ENCODE measurements at places on chromosomes 16 and 17.

DNA sequence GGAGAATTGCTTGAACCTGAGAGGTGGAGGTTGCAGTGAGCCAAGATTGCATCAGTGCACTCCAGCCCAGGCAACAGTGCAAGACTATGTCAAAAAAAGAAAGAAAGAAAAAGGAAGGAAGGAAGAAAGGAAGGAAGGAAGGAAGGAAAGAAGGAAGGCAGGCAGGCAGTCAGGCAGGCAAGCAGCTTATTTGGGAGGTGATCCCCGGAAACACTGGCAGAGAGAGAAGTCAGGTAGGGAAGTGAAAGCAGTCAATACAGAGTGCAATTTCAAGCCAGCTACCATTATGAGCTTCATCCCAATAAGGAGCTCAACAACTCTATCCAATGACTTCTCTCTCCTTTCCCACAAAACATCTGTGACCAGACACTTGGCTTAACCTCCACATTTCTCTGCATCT, 83.0 kb upstream of the TBC1D3K start:
- no peak for DNase-seq

GRCh38 chr16:54369861-54370260, 83.3 kb upstream of the IRX3 start:
- no peak for DNase-seq

GRCh38 chr16:10938321-10938720, 3.9 kb downstream of the DEXI start:
- no peak for DNase-seq

DNA sequence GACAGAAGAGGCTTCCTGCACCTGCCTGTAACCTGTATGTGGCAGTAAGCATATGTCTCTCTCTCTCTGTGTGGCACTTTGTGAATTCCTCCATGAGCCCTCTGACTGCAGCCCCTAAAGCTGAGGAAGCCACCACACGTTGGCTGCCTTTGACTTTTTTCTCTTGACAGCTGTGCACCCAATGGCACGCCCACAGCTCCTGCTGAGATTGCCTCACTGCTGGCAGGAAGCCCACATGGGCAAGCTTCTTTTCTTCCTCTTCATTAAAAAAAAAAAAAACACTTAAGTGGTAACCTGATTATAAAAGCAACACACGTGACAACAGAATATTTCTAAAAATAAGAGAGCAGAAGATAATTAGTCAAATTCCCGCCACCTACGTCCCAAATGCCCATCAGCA, 34.0 kb upstream of the PIRT start:
- no peak for DNase-seq

DNA sequence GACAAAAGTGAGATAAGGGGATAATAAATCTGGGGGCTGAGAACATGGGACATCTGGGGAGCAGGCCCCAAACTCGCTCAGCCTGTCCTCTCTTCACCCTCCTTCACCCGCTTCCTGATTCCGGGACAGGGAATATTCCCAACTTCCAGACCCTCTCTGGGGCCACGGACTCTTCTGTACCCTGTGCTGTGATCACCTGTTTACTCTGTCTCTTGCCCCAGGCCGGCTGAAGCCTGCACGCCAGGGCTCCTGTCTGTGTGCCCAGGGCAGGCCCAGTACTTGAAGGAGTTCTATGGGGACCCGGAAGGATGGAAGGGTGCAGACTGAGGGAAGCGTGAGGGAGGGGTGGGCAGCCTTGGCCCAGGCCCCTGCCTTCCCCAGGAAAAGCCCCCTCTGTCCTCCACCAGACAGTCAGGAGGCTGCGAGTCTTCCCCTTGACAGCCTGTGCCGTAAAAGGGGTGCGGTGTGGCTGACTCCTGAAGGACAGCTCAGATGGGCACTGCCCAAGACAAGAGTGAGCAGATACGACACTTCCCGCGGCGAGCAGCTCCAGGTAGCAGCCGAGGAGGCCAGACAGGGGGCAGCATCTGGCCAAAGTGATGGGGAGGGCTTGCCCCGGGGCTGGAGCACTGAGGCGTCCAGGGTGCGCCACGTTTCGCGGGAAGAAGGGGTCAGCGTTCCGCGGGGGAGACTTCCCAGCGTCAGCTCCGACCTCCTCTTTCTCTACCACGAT, 1.0 kb upstream of the CCNF start:
- DNase-seq, result peak; percentile 74

GRCh38 chr16:51057102-51057793, 93.8 kb downstream of the SALL1 start:
- no peak for DNase-seq

DNA sequence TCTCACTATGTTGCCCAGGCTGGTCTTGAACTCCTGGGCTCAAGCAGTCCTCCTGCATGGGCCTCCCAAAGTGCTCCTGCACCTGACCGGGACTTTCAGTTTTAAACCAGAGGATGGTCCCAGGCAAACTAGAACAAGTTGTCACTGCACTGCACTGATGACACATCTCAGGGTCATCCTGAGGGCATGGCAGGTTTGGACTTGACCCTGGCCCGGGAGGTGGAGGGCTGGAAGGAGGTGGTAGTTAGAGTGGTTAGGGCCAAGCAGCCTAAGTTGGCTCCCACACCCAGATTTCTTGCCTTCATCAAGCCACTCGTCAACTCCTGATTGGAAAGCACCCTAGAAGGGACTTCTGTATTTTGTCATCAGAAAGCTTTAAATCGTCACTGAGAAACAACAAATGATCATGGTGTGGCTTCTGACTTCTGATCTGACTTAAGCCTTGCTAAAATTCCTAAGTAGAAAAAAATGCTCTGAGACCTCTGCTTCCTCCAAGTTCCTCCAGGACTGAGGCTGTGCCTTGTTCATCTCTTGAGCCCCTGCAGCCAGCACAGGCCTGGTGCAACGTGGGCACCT, 43.5 kb downstream of the EMP2 start:
- DNase-seq, result no peak

- DNase-seq, result no peak
These were observed 72.6 kb upstream of the CACNG5 start for GRCh38 chr17:66762276-66762675.

GRCh38 chr16:7646821-7647500, 314.3 kb downstream of the RBFOX1 start:
- no peak for DNase-seq

GRCh38 chr16:75575958-75576357, 9.8 kb downstream of the GABARAPL2 start:
- DNase-seq, result no peak

DNA sequence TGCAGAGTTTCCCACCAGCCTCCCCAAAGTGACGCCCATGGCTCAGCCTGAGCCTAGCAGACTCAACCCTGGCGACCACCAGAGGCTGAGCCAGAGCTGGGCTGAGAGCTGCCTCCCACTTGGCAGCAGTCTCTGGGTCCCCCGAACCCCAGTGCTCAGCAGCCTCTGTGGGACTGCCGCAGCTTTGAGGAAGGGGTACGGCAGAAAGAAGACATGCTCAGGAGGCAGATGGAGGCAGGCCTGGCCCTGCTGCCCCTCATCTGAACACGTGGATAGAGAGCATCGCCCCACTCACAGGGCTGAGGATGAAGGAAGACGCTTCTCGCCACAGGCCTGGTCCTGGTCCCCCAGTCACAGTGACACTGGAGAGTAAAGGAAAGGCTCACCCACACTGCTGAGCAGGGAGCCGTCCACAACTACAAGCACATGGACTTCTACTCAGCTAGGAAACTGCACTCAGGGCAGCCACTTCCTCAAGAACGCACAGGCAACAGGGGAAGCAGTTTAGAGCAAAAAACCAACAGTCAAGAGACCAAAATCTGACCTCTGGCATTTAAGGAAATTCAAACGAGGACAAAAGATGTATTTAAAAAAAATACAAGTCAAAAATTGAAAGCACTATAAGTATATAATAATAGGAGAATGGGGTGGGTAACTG, 45.2 kb upstream of the GSG1L start:
- DNase-seq, result no peak

DNA sequence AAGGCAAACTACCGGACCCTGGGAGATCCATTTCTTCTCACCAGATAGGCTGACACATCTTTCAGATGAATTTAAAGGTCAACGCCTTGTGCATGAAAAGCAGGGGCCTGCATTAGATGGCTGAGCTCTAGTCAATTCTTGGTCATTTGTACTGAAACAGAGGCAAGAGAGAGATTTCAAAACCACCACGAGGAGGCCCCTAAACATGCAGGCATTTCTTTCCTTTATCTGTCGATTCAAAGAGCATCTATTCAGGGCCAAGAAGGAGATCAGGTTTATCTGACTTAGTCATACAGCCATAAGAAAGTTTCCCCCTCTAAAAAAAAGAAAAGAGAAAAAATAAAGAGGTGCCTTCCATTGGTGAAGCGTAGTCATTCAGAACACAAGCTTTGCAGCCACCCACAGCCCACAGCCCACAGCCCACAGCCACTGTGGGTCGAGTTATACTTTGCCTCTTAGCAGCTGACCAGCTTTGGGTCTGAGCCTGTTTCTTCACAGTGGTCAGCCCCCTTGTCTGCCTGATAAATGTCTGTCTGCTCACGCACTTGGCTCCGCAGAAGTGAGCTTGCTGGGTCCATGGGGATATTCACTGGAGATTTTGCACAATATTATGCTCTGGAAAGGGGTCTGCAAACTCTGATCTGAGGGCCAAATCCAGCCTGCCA, 207.5 kb downstream of the CDH13 start:
- DNase-seq, result no peak

DNA sequence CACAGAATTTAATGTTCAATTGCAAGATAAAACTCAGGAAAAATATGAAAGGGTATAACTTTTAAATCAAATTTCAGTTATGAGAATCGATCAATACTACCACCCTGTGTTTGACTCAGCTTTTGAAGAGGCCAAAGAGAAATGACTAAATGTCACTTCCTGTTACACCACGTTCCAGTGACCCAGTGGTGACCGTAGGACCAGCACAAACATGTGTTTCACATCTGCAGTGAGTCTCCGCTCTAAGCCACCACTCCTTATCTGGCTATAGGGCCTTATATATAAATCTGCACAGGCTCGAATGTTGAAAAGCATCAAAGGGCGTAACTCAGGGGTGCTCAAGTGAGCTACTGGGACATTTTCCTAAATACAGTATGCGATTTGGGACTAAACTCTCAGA, 36.1 kb downstream of the CYB5D2 start:
- DNase-seq, result no peak

DNA sequence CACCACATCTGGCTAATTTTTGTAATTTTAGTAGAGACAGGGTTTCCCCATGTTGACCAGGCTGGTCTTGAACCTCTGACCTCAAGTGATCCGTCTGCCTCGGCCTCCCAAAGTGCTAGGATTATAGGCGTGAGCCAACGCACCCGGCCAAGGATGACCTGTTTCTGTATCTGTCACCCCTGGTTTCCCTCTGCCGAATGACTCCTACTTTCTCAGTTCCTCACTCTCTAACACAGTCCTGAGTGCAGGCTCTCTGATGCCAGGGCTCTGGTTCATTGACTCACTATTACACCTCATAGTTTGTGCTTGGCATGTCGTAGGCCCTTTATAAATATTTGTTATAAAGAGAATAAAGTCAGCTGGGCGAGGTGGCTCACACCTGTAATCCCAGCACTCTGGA, 10.7 kb upstream of the PRPF8 start:
- DNase-seq, result no peak

- no peak for DNase-seq
These were observed 179.8 kb downstream of the KATNIP start for GRCh38 chr16:27729516-27730304.

- DNase-seq, result no peak
These were observed 21.5 kb upstream of the SRSF1 start for GRCh38 chr17:58028578-58028977.

- DNase-seq, result no peak
These were observed 5.9 kb downstream of the RSAD1 start for GRCh38 chr17:50484386-50485155.

GRCh38 chr16:13171313-13171712, 269.9 kb downstream of the SHISA9 start:
- no peak for DNase-seq

- DNase-seq, result peak; percentile 19
These were observed 1.7 kb downstream of the BEAN1 start for GRCh38 chr16:66428682-66429251.

DNA sequence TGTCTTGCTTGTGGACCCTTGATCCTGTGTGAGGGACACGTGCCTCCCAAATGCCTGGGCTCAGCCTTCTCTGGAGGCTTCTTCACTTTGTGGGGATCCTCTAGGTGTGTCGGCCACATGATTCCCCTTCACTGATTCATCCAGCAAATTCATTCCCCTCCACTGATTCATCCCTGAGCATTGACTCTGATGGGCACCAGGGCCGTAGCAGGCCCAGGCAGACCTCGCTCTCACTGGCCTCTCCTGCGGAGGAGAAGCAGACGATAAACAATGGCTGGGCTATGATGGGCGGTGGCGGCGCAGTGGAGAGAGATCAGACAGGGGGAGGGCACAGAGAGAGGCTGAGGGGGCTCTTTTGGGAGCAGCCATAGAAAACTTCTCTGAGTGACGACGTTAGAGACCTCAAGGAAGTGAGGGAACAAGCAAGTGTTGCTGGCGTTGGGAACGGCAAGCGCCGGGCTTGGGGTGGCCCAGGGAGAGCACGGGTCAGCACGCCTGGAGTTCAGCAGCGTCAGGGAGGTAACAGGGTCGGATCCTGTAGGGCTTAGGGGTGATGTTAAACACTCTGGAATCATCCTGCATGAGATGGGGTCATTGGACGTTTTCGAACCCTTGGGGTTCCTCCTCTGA, 17.5 kb upstream of the RPTOR start:
- DNase-seq, result no peak

GRCh38 chr16:50494501-50495491, 53.4 kb upstream of the NKD1 start:
- no peak for DNase-seq

DNA sequence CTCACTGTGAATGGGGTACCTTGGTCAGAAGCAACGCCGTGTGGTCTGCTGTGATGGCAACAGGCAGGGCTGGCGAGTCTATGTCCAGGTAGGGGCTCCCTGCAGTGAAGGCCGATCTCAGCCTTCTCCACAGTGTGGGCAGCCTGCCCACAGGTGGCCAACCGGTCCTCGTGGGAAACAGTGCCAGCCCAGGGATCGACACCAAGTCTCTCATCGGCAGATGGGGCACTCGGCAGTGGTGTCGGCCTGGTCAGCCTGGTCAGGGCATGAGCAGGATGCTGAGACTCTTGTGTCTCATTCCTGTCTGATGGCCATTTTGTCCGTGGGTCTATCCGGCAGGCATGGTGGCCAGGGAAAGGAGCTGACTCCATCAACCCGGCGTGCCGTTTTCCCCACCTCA, 92.2 kb downstream of the TNFRSF13B start:
- DNase-seq, result no peak

- DNase-seq, result peak; percentile 66
These were observed 5.3 kb upstream of the COL1A1 start for GRCh38 chr17:50206604-50207293.
